Tibial nerve (tissue), 4 donors: ENCODE measurements at places on chromosomes 3 and 15.

DNA sequence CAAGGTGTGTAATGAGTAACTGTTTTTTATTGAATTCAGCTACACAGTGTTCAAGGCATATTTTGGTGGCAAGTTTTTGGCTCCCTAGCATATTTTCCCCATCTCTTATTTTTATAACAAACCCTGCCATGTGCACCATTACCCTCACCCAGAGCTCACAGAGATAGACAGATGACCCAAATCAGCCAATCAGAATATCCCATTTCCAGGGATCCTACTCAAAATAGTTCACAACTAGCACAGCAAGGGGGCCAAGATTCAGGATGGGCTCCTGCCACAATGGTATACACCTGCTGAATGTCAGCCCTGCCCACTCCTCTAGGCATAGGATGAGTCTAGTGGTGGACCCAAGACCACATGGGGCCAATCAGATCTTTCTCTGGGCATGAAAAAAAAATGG lies 78.8 kb upstream of the SETMAR start:
- H3K4me3 ChIP-seq: no peak overlapping the region
- H3K4me1 ChIP-seq: peaks cover 11% of the 10 kb centered on the region
- no peaks in the 10 kb centered on the region for H3K27me3 ChIP-seq
- no peaks in the 10 kb centered on the region for H3K36me3 ChIP-seq

DNA sequence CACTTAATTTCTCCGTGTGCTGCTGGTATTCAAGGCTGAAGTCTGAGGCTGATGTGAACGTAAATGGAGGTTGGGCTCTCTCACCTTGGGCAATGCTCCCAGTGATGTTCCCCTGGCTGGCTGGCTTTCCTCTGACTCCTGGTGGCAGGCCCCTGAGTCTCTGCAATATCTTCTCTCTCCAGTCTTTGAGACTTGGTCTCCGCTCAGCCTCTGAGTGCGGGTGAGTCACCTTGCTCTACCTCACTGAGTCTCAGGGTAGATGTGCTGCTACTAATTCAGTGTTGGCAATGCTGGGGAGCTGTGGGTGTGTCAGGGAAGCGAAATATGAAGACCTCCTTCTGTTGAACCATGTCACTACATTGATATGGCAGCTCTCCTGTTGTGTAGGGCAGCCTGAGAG lies 31.3 kb upstream of the TRIM59 start:
- no peaks in the 10 kb centered on the region for H3K4me1 ChIP-seq
- no peak overlapping the region for H3K27ac ChIP-seq
- DNase-seq: no peak
- H3K36me3 ChIP-seq: no peaks in the 10 kb centered on the region

GRCh38 chr15:99187936-99188335 lies 61.4 kb downstream of the TTC23 start:
- H3K4me3 ChIP-seq: no peak overlapping the region
- no peaks in the 10 kb centered on the region for H3K27me3 ChIP-seq
- H3K27ac ChIP-seq: no peak overlapping the region
- peaks cover 34% of the 10 kb centered on the region for H3K36me3 ChIP-seq
- peaks cover 4% of the 10 kb centered on the region for H3K4me1 ChIP-seq

GRCh38 chr15:66829551-66830121 lies 127.6 kb downstream of the SMAD6 start:
- no peak overlapping the region for H3K27ac ChIP-seq
- DNase-seq: no peak
- H3K27me3 ChIP-seq: no peaks in the 10 kb centered on the region

DNA sequence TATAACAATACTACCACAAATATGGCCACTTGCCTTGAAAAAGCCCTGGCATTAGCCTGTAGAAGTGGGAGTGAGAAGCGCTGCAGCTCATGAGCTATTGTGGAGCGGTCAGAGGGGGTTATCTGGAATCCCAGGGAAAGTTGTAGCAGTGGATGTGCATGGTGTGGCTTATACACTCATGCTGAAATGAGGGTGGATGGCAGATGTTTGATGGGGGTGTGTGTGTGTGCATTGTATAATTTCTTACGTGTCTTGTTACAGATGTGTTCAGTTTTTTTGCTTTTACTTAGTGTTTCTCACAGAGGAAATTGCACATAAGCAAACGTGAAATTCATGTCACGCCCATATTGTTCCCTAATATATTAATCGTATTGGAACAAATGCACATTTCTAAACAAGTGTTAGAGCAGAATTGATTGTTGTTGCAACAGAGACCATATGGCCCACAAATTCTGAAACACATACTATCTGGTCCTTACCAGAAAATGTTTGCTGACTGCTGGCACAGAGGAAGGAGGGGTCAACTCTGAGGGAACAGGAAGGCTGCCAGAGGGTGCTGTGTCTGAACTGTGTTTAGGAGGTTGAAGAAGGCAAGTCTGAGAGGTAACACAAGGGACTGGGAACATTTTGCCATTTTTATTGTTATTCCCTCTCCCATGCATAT lies 200.0 kb upstream of the CFAP20DC start:
- DNase-seq: no peak
- peaks cover 43% of the 10 kb centered on the region for H3K4me1 ChIP-seq
- H3K27ac ChIP-seq: no peak overlapping the region
- no peak overlapping the region for H3K4me3 ChIP-seq

GRCh38 chr15:74007820-74008371 lies 13.4 kb downstream of the PML start:
- no peak overlapping the region for H3K4me3 ChIP-seq
- no peaks in the 10 kb centered on the region for H3K27me3 ChIP-seq
- H3K4me1 ChIP-seq: peaks cover 31% of the 10 kb centered on the region

GRCh38 chr15:47466357-47466756 lies 250.9 kb upstream of the SEMA6D start:
- no peaks in the 10 kb centered on the region for H3K36me3 ChIP-seq
- no peaks in the 10 kb centered on the region for H3K27me3 ChIP-seq
- no peak for DNase-seq
- H3K4me1 ChIP-seq: peaks cover 2% of the 10 kb centered on the region

- DNase-seq: no peak
- no peaks in the 10 kb centered on the region for H3K4me1 ChIP-seq
- peak overlapping the region; percentile 55 for H3K27ac ChIP-seq
- H3K36me3 ChIP-seq: no peaks in the 10 kb centered on the region
- H3K4me3 ChIP-seq: no peak overlapping the region
Measured at GRCh38 chr3:69370901-69371301, 15.0 kb downstream of the FRMD4B start.

DNA sequence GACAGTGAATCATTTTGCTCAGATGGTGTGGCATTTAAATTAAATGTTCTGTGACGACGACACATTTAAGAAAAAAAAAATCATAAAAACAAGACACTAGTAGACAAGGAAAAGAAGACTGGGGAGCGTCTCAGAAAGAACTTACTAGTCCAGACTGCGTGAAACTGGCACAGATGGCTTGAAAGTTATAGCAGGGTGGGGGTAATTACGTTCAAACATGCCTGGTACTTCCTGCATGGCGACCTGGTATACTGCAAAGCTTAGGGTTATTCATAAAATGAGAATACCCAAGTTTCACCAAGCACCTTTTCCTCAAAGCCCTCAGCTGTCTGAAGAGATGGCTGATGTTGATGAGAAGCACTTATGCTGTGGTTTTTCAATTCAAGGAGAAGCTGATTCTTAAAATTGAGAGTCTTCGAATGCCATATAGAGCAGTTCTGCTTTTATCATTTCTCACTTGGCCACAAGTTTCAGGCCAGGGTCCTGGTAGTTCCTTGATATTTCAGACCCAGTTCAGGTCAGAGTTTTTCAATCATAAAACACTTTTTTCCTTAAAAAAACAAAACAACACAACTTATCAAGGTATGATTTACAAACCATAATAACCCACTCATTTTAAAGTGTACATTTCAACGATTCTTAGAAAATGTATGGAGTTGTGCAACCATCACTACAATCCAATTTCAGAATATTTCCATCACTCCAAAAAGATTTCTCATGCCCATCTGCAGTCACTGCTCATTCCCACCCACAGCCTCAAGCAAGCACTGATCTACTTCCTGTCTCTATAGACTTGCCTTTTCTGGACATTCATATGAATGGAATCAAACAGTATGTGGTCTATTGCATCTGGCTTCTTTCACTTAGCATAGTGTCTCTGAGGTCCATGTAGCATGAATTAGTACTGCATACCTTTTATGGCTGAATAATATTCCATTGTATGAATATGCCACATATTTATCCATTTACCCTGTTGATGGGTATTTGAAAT lies 24.7 kb downstream of the PCOLCE2 start:
- no peak overlapping the region for H3K4me3 ChIP-seq
- H3K27ac ChIP-seq: peak overlapping the region; percentile 17
- H3K36me3 ChIP-seq: no peaks in the 10 kb centered on the region
- no peak for DNase-seq
- H3K27me3 ChIP-seq: no peaks in the 10 kb centered on the region

DNA sequence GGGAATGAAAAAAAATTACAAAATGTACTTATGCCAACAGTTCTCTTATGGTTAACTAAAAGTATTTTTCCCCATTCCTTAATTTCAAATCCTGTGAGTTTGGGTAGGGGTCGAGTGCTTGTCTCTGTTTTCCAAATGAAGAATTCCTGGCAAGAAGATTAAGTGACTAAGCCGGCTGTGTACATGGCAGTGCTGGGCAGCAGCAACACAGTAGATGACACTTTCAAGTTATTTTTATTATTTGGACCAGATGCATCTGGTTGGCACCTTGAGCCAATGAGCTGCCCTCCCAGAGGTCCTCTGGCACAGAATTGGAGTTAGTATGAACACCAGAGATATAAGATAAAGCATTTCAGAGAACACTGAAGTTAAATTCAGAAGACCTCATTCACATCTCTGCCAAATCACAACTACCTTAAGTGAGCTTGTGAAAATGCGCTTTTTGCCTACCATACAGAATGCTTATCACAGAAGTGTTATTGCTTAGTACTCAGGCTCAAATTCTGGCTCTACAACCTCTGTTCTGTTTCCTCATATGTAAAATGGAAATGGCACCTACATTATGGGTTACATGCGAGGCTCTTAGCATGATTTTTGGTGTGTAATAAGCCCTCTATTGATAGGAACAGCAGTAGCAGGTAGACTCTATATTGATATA lies 256.9 kb downstream of the UBE2E2 start:
- H3K27ac ChIP-seq: no peak overlapping the region
- no peak for DNase-seq
- H3K4me3 ChIP-seq: no peak overlapping the region
- H3K27me3 ChIP-seq: no peaks in the 10 kb centered on the region

- DNase-seq: no peak
- H3K27me3 ChIP-seq: no peaks in the 10 kb centered on the region
- peaks cover 38% of the 10 kb centered on the region for H3K4me1 ChIP-seq
- no peak overlapping the region for H3K4me3 ChIP-seq
- no peak overlapping the region for H3K27ac ChIP-seq
Measured at GRCh38 chr15:58515807-58516206, 84.0 kb downstream of the LIPC start.

GRCh38 chr3:107855710-107856109 lies 235.1 kb downstream of the CD47 start:
- no peaks in the 10 kb centered on the region for H3K36me3 ChIP-seq

DNA sequence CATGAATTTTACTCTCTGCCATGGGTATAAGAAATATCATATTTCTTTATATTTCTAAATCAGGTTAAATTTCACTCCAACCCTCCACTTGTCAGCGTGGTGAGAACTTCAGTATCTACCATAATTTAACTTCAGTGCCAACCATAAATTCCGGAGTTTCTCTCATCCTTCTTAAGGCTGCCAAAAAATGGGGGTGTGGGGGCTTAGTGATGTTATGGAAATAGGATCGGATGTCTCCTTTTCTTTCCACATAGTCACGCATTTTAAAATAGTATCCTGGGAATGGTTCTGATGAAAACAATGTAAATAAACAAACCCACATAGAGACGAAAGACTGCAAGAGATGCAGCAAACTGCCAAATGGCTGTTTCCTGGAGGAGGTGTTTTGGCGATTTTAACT lies 12.9 kb upstream of the FAM3D start:
- no peak overlapping the region for H3K27ac ChIP-seq
- H3K4me1 ChIP-seq: no peaks in the 10 kb centered on the region
- no peaks in the 10 kb centered on the region for H3K36me3 ChIP-seq
- DNase-seq: no peak

DNA sequence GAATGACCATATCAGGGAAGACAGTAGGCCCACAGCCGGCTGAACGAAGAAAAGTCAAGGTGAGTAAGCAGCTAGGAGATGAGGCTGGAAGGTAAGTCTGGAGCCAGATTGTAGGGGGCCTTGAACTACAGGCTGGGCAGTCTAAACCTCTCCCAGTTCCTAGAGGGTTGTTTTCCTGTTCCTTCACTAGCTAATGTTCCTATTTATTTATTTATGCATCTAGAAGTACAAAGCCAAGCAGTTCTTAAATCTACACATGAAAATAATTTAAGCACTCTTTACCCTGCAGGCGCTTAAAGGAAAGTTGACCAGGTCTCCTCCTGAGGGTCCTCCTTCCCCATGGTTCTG lies 3.7 kb downstream of the ACAA1 start:
- no peak overlapping the region for H3K4me3 ChIP-seq
- peaks cover 39% of the 10 kb centered on the region for H3K4me1 ChIP-seq
- no peak for DNase-seq
- no peaks in the 10 kb centered on the region for H3K27me3 ChIP-seq

- H3K4me1 ChIP-seq: no peaks in the 10 kb centered on the region
- no peaks in the 10 kb centered on the region for H3K27me3 ChIP-seq
- H3K36me3 ChIP-seq: no peaks in the 10 kb centered on the region
- no peak overlapping the region for H3K27ac ChIP-seq
- no peak for DNase-seq
Measured at GRCh38 chr3:118782755-118783202, 251.9 kb downstream of the IGSF11 start.

DNA sequence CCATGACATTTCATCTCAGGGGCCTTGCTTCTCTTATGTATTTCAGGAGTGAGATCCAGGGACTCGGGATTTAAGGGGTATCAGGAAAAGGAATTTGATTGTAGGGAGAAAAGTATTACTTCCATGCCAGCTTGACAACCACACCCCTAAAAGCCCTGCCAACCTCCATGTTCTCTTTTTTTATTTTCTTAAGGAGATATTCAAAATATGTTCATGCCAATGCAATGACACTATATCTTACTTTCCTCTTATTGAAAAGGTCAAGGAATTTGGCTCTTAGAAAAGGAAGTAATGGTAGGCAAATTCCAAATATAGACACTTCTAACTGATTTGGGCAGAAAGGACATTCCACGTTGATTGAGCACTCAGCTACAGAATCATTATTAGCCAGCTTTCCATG lies 407.5 kb upstream of the NECTIN3 start:
- no peaks in the 10 kb centered on the region for H3K27me3 ChIP-seq
- H3K4me3 ChIP-seq: no peak overlapping the region
